ENCODE measurements at places on chromosomes 2 and 18. TPM values are rescaled to one million over a fixed set of nuclear protein-coding genes. Genes with fewer than 3 reads are reported as not detected.

The ACTG2 gene
- not detected for total RNA-seq

GRCh38 chr2:175372704-175373701 is 191.5 kb upstream of the ATP5MC3 start:
- H3K4me3 ChIP-seq: no peak overlapping the region
- H3K27me3 ChIP-seq: no peaks in the 10 kb centered on the region
- DNase-seq: no peak
- no peak overlapping the region for H3K27ac ChIP-seq
- no peaks in the 10 kb centered on the region for H3K36me3 ChIP-seq

- H3K36me3 ChIP-seq: peaks cover 8% of the 10 kb centered on the region
- H3K27me3 ChIP-seq: no peaks in the 10 kb centered on the region
- no peak overlapping the region for H3K4me3 ChIP-seq
- no peaks in the 10 kb centered on the region for H3K4me1 ChIP-seq
Measured at GRCh38 chr2:69753659-69754363, 11.9 kb downstream of the ANXA4 start.

- H3K4me1 ChIP-seq: peaks cover 20% of the 10 kb centered on the region
- H3K4me3 ChIP-seq: no peak overlapping the region
- no peaks in the 10 kb centered on the region for H3K36me3 ChIP-seq
- DNase-seq: peak; percentile 21
Measured at GRCh38 chr2:37713258-37713700, 41.8 kb upstream of the CDC42EP3 start.

DNA sequence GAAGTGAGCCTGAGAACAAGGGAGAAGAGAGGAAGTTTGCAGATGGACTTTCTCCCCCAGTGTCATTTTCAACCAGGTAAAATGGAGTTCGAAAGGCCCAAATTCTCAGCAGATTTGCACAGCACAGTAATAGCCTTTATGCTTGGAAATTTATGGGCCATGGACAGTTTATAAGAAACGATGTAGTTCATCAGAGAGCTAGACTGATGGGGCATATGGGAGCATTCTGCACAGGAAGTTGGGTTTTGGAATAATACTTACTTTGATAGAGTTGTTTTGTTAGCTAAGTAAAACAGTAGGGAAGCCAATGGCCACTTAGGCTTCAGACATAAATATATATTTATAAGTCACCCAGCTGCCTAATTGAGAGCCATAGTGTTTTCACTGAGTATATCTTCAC is 169.4 kb downstream of the MEIS1 start:
- no peaks in the 10 kb centered on the region for H3K27me3 ChIP-seq
- H3K27ac ChIP-seq: no peak overlapping the region
- H3K4me1 ChIP-seq: no peaks in the 10 kb centered on the region
- no peak for DNase-seq

DNA sequence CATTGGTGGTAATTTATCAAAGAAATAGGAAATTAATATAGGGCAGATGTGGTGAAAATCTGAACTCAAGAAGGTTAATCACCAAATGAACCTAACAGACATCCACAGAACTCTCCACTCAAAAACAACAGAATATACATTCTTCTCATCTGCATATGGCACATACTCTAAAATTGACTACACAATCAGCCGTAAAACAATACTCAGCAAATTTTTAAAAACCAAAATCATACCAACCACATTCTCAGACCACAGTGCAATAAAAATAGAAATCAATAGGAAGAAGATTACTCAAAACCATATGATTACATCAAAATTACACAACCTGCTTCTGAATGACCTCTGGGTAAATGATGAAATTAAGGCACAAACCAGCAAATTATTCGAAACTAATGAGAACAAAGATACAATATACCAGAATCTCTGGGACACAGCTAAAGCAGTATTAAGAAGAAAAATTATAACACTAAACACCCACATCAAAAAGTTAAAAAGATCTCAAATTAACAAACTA is 31.0 kb downstream of the RBM43 start:
- no peak overlapping the region for H3K4me3 ChIP-seq
- no peaks in the 10 kb centered on the region for H3K27me3 ChIP-seq
- no peaks in the 10 kb centered on the region for H3K4me1 ChIP-seq

DNA sequence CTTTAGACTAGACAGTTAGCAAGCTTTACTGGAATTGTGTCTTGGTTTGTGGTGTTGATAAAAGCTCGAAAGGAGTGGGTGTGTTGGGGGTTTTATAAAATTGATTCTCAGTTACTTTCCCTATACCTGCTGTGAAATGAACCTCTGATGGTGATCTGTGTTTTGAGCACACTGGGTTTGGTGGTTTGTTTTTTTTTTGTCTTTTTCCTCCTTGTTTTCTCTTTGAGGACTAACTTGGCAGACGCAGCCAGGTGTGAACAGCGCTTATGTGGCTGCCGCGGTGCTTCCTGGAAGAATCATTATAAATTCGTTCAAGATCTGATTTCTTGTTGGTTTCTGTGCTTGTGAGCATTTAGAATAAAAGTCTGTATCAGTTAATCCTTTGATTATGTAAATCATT is 28.5 kb downstream of the GRHL1 start:
- no peaks in the 10 kb centered on the region for H3K36me3 ChIP-seq
- no peak for DNase-seq
- peaks cover 6% of the 10 kb centered on the region for H3K4me1 ChIP-seq

DNA sequence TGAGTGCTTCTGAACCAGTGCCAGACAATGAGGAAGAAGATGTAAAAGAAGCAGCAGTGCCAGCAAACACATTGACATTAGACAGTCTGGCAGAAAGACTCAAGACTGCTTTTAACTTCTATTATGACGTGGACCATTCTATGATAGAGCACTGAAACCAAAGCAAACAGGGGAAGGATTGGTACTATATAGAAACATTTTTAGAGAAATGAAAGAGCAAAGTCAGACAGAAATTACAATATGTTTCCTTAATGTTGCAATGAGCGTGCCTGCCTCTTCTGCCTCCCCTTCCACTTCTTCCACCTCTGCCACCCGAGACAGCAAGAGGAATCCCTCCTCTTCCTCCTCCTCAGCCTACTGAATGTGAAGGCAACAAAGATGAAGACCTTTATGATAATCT is 39.7 kb downstream of the DHX57 start:
- no peaks in the 10 kb centered on the region for H3K36me3 ChIP-seq
- peaks cover 58% of the 10 kb centered on the region for H3K4me1 ChIP-seq
- no peaks in the 10 kb centered on the region for H3K27me3 ChIP-seq
- DNase-seq: peak; percentile 71
- H3K4me3 ChIP-seq: no peak overlapping the region

GRCh38 chr2:134665727-134666506 is 52.9 kb downstream of the TMEM163 start:
- DNase-seq: no peak
- no peak overlapping the region for H3K27ac ChIP-seq
- H3K36me3 ChIP-seq: no peaks in the 10 kb centered on the region
- peaks cover 14% of the 10 kb centered on the region for H3K4me1 ChIP-seq
- no peak overlapping the region for H3K4me3 ChIP-seq
- H3K27me3 ChIP-seq: no peaks in the 10 kb centered on the region

- no peak overlapping the region for H3K27ac ChIP-seq
- H3K27me3 ChIP-seq: no peaks in the 10 kb centered on the region
- H3K4me1 ChIP-seq: no peaks in the 10 kb centered on the region
- no peak for DNase-seq
Measured at GRCh38 chr2:37020212-37020886, 54.0 kb upstream of the STRN start.
